ENCODE measurements at places on chromosomes 2 and 18. TPM values are rescaled to one million over a fixed set of nuclear protein-coding genes. Genes with fewer than 3 reads are reported as not detected.

DNA sequence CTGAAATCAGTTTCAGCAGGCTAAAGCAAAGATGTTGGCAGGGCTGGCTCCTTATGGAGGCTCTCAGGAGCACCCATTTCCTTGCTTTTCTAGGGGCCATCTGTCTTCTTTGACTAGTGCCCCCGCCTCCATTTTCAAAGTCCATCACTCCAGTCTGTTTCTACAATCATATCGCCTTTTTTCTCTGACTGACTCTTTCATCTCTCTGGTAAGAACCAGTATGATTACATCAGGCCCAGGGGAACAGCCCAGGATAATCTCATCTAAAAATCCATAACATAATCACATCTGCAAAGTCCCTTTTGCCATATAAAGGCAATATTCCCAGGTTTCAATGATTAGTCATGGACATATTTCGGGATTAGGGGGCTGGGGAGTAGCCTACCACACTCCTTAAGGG, 57.0 kb downstream of the CUL3 start:
- DNase-seq, result no peak

- no peak for DNase-seq
Observed at GRCh38 chr18:57430079-57431001, 4.8 kb upstream of the ONECUT2 start.

DNA sequence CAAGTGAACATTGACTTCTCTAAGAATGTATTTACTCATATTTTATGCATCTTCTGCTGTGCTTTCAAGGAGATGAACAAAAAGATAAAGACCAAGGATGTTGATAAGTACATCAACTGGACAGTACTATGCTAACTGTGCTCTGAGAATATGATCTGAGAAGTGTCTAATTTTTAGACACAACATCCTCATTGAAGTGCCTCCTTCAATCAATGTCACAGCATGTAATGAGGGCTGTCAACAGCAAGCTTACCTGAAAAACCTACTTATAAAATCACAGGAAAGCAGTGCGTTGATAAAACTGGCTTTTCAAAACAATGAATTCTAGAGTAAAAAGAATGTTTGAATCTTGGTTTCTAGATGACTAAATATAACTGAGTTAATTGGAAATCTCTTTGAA, 452.9 kb upstream of the DSEL start:
- no peak for DNase-seq

GRCh38 chr2:179248024-179248348, 16.6 kb downstream of the SESTD1 start:
- no peak for DNase-seq

The LRRC30 gene
- not detected for polyA plus RNA-seq

GRCh38 chr18:37161491-37161890, 332.6 kb downstream of the KIAA1328 start:
- DNase-seq, result no peak

The CDH19 gene
- polyA plus RNA-seq, result 10.9 TPM

DNA sequence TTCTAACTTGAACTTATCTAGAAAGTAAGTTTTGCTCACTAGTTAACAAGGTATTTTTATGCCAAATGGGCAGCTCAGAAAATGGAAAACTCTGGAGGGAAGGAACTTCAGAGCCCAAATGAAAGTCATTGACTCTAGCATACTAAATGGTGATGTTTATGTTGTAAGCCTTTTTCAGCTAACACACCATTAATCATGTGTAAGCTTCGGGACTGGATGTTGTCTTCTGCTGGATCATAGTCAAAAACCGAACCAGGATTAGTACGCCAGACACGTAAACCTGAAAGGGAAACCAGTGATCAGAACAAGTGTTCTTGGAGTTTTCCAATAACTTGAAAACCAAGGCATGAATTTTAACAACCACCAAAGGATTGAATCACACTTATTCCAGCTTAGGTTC, 81.8 kb downstream of the RIF1 start:
- DNase-seq, result no peak

DNA sequence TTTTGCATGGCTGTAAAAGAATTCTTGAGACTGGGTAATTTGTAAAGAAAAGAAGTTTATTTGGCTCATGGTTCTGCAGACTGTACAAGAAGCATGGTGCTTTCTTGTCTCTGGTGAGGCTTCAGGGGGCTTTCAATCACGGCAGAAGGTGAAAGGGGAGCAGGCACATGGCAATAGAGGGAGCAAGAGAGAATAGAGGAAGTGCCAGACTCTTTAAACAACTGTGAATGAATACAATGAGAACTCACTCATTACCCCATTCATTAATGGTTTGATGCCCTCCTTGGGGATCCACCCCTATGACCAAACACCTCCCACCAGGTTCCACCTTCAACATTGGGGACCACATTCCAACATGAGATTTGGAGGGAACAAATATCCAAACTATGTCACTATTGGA, 463.5 kb downstream of the MTX2 start:
- DNase-seq, result no peak

- DNase-seq, result no peak
Observed at GRCh38 chr2:57049273-57049672, 865.5 kb downstream of the CCDC85A start.

The ARHGAP25 gene
- 4.8 TPM for polyA plus RNA-seq

DNA sequence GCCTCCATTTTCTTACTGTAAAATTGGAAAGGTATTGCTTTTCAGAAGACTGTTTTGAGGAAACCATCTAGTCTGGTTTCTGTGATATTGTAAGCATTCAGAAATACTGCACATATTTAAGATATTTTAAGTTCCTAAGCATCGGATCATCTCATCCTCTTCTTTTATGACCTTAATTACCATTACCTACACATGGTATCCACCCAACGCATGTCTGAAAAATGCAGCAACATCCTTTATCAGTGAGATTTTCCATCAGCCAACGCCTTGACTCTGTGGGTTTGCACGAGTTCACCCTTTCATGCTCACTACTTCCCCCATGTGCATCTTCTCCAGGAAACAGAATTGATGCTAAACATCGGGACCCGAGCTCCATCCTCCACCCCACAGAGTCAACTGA, 84.3 kb downstream of the COL4A4 start:
- DNase-seq, result no peak

GRCh38 chr2:189879716-189880081, 95.4 kb downstream of the PMS1 start:
- DNase-seq, result no peak

GRCh38 chr2:101893681-101894381, 97.9 kb upstream of the IL1R2 start:
- no peak for DNase-seq

The SELENOI gene
- polyA plus RNA-seq, result 10.2 TPM

DNA sequence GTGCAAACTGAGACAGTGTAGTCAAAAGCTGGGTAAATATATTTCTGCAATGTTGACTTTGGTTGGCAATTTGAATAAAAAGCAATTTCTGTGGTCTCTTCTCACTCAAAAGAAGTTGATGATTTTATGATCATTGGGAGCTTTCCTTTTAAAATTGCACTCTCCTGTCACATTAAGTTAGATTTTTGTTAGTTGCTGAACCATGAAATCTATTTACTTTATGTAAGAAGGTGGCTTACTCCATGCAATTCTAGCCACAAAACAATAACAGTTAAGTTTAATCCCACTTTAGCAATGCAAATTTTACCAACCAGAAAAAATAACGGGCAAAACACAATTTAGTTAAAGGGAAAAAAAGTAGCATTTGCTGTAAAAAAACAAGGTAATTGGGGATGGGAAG, 48.3 kb downstream of the DLGAP1 start:
- DNase-seq, result no peak

The MTCL1 gene
- 5.3 TPM for polyA plus RNA-seq

The IER3IP1 gene
- 21.9 TPM for polyA plus RNA-seq

DNA sequence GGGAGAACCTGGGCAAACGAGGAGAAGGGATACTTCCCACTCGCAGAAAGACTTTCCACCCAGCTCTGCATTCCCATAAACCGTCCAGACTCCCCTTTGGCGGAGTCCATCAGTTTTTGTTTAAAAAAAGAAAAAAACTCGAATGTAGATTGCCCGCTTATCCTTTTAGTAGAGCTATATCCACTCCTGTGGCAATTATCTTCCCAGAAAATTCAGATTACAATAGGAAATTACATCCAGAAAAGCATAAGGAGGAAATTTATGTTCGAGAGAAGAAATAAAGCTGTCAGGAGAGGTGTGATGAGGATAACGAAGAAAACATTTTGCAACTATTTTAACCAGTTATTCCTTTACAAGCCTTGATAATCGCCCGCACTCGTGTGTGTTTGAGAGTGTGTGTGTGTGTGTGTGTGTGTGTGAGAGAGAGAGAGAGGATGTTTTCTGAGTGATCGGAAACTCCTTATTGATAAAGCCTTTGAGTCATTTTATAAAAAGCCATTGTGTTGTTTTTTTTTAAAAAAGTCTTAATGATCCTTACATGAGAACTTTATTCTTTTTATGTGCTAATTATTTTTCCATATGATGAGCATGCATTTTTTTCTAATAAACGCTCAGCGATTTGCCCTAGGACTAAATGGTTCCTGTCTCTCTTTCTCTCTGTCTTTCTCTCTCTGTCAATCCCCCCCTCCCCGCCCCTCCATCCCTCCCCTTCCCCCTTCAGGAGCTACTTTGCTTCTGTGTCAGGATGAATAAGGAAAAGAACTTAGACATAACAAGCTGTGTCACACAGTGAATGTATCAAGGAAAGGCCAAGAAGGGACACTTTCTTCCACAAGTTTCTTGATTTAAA, 1.1 kb upstream of the PPP3R1 start:
- DNase-seq, result no peak

Data from heart left ventricle (tissue), 16 donors.